ENCODE measurements at places on chromosomes 11 and 22.
A peak's percentile ranks its signal among the peaks of the same experiment; 100 is the strongest.

DNA sequence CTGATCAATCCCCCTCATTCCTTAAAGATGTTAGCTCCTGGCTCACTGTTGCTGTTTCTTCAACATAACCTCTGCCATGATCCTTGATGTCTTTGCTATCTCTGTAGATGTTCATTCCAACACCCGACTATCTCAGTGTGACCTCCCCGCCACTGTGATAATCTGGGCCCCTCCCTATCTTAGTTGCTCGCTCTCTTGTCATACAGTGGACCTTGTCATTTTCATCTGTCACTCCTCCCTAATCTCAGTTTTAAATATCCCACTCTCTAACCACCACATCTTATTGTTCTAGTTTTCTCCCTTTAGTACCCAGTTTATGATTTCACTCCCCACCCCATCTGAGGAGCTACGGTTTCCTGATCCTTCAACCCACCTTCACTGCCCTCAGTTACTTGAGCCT lies 379.2 kb downstream of the SOX6 start:
- DNase-seq: no peak

DNA sequence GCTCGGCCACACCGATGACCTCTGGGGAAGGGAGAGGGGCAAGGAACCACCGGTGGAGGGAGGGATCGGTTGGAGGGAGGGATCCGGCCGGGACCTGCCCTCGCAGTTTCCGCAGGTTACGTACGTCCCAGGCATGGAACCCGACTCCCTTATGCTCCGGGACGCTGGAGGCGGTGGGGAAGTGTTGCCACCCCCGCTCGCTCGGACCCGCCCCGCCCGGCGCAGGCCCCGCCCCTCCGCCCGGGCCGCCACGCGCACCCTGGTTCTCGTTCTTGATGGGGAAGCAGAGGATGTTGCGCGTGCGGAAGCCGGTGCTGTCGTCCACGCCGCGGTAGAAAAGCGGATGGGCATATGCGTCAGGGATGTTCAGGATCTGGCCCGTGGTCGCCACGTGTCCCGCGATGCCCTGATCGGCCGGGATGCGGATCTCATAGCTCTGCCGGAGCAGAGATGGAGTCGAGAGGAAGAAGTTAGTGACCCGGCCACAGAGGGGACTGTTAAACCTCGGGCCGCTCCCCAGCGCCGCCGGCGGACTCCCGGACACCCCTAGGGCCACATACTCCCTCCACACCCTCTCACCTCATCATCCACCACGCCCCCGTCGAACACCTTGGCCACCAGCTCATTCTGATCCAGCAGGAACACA lies 89.8 kb downstream of the PDE2A start:
- DNase-seq: peak; percentile 39

DNA sequence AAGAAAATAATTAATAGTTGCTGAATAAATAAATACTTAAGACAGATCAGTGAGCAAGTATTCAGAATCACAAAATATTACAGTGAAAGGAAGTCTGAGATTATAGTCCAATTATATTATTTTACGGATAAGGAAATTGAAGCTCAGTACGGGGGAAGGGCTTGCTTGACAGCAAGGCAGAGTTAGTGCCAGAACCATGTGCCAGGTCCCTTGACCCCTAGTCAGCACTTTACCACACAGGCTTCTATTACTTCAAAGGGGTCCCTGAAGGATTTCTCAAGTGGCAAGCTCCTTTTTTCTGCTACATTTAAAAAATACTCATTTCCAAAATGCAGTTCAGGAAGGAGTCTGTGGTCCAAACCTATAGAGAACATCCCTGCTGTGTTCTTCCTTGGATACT lies 85.3 kb downstream of the CLPB start:
- no peak for DNase-seq

DNA sequence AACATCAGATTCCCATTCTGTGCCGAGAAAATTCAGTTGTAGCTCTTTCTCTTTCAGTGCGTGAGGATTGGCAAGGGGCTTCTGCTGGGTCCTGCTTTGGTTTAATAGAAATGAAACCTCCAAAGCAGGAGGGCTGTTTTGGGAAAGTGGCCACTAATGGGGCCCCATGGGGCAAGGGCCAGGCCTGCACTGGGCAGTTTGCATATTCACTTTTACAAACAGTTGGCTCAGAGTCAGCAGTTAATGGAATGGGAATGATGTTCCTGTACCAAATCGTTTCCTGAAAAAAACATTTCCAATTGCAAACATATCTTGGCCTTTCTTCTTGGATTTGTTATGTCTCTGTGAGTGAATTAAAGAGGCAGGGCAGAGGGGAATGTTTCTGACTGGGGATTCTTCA lies 92.1 kb downstream of the PARVA start:
- DNase-seq: no peak

DNA sequence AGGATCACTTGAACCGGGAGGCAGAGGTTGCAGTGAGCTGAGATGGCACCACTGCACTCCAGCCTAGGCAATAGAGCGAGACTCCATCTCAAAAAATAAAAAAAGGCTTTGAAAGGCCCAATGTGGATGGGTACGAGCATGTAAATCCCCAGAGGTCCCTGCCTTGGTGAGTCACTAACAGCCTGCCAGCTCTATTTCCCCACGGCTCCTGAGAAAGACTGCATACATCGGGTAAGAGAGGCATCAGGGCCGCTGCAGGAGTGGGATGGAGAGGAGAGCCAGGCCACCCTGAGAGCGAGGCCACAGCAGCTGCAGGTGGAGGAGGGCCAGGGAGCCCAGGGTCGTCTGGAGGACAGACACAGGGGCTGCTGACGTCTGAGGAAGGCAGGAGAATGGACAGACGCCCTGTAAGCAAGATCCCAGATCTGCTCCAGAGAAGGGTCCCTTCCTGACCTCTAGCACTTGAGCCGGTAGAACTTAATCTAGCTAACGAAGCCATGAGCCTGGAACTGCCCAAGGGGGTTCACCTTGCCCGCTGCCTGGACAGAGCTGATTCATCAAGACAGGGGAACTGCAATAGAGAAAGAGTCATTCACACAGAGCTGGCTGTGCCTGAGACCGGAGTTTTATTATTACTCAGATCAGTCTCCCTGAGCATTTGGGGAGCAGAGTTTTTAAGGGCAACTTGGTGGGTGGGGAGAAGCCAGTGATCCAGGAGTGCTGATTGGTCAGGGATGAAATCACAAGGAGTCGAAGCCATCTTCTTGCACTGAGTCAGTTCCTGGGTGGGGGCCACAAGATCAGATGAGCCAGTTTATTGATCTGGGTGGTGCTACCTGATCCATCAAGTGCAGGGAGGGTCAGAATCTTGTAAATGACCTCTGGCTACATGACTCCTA lies 5.1 kb upstream of the KRTAP5-9 start:
- no peak for DNase-seq

DNA sequence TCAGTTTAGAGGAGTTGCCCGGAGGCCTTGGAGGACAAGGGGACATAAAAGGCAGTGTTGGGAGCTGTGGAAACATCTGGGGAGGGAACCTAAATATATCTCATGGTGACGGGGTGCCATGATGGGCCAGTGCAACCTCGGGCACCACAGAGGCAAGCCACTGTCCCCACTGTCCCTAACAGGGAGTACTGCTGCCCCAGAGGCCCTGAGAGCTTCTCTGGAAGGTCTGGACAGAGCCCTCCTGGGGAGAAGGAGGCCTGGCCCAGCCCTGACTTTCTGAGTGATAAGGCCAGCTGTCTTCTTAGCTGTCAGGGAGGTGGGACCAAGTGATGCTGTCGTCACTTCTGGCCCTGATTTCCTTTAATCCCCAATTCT lies 5.5 kb upstream of the P2RY6 start:
- DNase-seq: no peak

DNA sequence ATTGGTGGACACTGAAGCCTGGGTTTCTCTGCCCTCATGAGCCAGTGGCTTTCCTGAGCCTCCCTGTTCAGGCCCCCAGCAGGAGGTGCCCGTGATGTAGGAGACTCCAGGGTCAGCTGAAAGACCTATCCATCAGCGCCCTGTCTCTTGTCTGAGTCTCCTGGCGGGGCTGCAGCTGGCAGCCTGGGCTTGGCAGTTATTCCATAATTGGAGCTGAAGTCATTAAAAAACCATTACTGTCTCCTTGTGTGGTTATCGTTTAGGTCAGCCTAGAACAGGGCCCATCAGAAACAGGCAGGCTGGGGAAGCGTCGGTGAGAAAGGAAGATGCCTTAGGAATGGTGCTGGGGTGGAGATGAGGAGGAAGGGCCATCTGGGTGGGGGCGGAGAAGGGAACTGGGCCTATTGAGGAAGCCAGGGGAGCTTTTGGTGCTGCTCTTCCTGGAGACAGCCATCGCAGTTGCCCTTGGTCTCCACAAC lies 5.0 kb downstream of the TUB start:
- no peak for DNase-seq

DNA sequence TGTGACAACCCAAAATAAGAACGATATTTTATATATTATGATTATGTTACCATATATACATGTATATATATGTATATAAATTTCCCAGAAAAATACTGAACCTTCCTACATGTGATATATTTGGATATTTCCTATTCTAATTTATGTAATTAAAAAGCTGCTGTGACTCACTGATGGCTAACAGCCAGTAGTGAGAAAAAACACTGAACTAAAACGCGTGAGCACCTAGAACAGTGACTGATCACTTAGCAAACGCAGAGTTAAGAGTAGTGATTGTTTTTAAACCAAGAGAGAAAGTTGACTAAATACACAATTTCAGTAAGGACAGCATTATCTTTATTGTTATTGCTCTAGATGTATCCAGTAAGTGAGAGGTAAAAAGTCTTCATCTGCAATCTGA lies 213.8 kb downstream of the TMEM135 start:
- no peak for DNase-seq

DNA sequence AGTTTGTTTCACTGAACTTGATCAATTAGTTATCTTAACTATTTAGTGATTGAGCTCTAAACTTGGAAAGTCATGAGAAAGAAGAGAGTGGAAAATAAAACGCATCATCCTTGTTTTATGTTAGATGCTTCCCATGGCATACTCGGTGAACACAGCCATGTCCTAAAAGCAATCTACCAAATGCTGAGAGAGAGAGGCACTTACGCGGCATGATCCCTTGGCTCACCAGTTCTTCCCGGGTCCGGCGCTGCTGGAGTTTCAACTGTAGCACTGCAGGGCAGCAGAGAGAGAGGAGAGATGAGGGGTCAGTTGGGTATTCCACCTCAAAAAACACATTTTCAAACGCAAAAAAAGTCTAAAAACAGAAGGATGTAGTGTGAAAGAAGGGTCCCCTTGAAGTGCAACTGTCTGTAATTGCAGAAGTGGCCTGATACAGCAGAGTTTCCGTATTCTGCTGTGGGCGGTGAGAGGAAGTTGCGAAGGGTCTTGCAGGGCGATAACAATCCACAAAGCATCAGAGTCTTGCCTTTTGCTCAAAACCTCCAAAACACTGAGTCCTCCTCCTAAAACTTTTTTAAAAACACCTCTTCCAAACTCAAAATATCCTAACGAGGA lies 92.7 kb downstream of the SGSM3 start:
- DNase-seq: peak; percentile 10

DNA sequence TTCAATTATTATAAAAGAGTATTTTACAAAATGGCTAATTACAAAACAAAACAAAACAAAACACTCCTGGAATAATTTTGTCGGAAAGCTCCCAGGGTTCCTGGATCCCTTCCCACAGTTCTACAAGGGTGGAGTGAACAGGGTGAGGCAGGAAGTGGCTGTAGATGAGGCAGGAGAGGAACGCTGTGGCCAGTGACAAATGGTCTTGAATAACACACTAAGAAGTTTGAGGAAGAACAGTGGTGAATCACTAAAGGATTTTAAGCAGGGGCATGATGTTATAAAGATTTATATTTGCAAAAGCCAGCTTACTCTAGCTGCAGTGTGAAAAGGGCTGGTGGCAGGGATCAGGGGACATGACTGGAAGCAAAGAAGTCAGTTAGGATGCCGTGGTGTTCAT lies 33.8 kb upstream of the APOA1 start:
- no peak for DNase-seq

- no peak for DNase-seq
These were observed 164.6 kb downstream of the ST3GAL4 start for GRCh38 chr11:126519764-126520734.

DNA sequence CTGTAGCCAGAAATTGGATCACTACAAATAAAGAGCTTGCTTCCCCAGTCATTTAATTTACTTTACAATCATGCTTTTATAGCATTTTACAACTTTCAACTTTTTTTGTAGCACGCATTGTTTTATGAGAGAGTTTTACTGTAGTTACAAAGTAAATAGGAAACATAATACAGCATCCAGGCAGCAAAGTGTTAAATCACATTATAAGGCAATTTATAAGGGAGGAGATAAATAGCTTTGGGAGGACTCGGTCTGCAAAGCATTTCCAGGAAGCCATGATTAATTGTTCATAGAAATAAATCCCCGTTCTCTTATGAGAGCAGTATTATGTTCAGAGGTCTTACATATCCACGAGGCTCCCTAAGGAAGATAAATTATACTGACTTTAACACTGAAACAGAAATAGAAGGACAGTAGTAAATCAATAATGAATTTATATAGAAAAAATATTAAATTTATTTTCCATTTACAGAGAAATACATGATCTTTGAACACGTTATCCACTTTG lies 792.6 kb upstream of the RAG2 start:
- no peak for DNase-seq

- DNase-seq: no peak
These were observed 81.8 kb downstream of the KCNC1 start for GRCh38 chr11:17816232-17816931.

- DNase-seq: no peak
These were observed 5.7 kb downstream of the UBE4A start for GRCh38 chr11:118364956-118365615.

DNA sequence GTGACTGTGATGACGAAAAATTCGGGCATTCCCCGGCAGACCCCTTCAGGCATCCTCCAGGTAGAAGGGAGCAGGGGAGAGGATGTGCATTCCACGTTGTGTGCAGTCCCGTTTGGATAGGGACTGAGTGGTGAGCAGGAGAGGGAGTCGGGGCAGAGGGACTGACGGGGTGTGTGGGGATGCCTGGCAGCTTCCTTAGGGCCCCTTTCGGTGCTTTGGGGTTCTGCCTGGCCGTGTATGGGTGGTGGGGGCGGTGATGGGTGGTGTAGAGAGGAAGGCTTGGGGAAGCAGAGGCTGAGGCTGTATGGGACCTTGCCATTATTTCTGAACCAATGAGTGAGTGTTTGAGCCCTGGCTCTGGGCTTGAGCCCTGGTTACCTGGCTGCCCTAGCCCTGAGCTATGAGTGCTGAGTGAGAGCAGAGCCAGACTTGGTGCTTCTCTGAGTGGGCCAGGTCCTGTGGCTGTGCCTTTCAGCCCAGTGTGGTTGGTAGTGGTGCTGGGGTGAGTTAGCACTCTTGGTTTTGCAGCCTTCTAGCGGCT lies 914 bp downstream of the INPPL1 start:
- no peak for DNase-seq

- no peak for DNase-seq
These were observed 98.0 kb downstream of the PDE2A start for GRCh38 chr11:72576243-72576595.
